Activated CD4-positive, CD25-positive, alpha-beta regulatory T cell treated with anti-CD3 and anti-CD28 coated beads, Interleukin-2, amount 50 U/mL, for 72 hours (primary cell): ENCODE measurements at places on chromosomes 7 and 10.

DNA sequence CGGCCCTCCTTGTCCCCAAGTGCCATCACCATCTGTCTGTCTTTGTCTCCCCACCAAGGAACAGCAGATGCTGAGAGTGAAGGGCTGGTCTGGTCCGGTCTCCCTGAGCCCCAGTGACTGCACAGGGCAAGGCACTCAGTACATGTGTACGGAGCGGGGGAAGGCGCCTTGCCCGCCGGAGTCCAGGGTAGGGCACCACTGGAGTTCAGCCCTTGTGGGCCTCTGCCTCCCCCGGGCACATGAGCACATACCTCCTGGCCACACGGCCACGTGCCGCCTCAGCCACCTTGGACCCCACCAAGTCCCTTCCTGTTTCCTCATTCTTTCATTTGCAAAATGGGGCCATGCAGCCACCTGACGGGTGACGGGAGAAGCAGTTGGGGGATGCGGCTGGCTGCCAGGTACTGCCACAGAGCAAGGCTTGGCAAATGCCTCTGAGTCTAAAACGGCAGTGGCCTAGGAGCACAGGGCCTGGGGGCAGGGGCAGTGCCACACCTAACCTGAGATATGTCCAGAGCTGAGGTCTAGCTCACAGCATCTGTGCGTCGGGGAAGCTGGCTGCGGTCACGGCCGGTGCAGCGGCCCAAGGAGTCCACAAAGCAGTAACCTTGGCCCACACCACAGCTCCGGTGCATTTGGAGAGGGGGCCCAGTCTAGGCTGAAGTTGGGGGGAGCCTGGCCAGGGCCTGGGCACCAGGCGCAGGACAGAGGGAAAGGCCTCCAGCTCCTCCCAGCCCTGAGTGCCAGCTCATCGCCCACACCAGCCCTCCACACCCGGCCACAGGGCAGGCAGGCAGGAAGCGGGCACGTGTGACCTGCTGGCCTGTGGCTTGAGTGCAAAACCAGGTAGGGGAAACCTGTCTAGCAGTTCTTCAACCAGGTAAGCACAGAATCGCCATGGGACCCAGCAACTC lies 5.2 kb downstream of the ADAP1 start:
- DNase-seq = no peak

- no peak for DNase-seq
These were observed 113.3 kb downstream of the KCNMA1 start for GRCh38 chr10:77524281-77524711.

DNA sequence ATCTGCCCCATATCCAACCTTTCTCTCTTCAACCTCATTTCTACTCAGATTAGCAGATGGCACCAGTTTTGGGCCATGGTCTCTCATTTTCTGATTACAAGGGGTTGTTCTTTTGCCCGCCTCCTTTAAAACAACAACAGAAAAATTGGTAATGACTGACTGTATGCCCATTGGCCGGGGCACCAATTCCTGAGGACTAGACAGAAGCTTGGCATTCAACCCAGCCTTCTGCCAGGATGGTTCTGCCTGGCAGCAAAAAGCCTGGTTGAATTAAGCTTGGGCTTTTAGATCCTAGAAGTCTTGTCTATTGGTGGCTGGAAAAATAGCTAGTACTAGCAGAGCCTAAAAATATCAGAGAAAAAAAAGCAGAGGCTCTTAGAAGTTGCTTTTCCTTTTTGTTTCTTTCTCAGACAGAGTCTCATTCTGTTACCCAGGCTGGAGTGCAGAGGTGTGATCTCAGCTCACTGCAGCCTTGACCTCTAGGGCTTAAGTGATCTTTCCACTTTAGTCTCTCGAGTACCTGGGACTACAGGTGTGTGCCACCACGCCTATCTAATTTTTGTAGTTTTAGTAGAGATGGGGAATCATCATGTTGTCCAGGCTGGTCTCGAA lies 402.6 kb downstream of the AUTS2 start:
- DNase-seq = no peak

- DNase-seq = no peak
These were observed 220.9 kb downstream of the RNLS start for GRCh38 chr10:88361995-88362807.

GRCh38 chr7:99672573-99672972 lies 7.2 kb downstream of the CYP3A5 start:
- no peak for DNase-seq
